Cardiac fibroblast (primary cell): ENCODE measurements at places on chromosomes 6 and 20.

DNA sequence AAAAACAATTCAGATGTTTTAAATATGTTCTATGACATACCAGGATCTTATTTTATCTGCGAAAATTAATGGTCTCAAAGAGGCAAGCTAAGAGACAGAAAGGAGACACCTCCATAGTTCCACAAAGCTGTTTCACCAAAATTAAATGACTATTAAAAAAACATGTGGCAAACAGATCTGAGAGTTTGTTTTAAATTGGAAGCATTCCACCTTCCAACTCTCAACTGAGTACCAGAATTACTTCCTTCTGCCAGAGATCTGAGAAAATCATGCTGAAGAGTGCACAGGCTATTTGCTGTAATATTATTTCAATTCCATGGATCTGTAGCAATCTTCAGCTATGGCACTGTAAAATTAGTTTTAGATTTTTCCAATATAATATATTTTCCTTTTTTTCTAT lies 669.5 kb upstream of the MARCKS start:
- no peak for DNase-seq

DNA sequence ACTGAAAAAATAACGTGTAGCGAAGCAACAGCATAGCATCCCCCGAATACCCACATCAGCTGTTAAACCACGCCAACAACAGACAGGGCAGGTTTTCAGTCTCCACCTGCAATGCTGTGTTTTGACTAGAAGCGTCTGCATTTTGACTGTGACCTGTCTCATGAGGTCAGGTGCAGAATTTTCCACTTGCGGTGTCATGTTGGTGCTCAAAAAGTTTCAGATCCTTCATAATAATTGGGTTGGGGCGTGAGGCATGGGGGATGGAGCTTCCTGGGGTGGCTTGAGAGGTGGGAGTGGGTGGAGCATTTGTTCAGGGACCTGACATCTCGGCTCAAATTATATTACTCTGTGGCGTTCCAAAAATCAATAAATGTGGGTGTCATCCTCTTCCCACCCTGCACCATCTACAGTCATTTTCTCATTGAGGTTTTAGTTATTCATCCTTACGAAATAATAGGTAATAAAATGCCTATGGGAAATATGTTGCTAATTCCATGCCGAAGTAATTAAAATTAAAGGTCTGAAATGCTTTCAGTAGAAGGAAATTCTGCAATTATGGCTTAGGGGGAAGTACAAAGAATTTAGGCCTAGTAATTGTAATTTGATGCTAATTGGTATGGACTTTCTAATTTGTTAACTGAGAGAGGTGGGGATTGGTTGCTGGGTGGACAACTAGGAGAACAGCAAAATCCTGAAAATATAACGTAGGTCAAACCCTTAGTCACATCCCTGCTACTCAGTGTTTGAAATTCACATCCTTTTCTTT lies 81.0 kb downstream of the TIAM2 start:
- DNase-seq, result no peak

GRCh38 chr20:41748756-41749582 lies 130.8 kb upstream of the CHD6 start:
- no peak for DNase-seq

- DNase-seq, result no peak
These were observed 35.0 kb downstream of the NKAIN2 start for GRCh38 chr6:123838505-123839234.

DNA sequence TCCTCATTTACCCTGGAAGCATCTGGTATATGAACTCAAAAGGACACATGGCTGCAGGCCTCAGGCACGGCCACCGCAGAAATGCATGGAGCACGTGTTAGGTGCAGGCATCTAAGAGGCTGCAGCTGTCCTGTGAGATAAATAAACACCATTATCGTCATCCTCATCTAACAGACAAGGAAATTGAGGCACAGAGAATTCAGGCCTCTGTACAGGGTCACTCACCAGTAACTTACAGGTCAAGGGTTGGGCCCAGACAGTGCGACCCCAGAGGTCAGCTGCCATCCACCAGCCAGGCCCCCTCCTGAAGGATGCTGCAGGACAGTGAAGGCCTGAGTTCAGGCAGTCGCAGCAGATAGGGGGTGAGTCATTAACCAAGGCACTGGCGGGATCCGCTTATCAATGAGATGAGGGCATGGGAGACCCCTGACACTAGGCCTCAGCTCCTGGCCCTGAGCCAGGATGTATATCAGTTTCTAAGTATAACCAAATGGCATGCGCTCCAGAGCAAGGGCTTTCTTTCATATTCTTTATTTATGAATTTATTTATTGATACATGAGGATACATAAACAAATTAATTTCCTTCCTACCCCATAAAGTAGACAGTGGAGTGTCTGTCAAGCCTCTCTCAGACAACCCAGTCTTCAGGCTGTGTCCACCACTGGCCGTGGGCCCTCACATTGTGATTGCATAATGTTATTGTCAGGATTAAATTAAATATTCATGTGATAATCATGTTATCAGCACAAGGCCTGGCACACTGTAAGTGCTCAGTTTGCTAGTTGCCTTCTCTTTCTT lies 316.9 kb downstream of the QKI start:
- no peak for DNase-seq

GRCh38 chr6:166307082-166308032 lies 835 bp downstream of the PRR18 start:
- no peak for DNase-seq

DNA sequence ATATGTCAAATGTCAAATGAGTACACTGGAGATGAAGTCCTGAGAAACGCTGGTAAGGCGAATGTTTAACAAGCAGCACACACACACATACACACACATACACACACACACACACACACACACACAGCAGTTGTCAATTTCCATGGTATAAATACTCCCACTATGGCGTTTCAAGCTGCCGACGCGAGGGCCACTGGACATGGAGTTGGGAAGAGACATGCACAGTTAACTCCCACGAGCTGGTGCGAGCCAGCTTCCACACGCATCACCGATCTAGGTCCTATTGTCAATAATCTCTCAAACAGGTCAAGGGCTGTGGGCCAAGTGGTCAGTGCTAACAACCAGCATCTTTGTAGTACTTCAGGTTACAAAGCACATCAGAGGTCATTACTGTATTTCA lies 58.9 kb downstream of the TRERF1 start:
- no peak for DNase-seq

DNA sequence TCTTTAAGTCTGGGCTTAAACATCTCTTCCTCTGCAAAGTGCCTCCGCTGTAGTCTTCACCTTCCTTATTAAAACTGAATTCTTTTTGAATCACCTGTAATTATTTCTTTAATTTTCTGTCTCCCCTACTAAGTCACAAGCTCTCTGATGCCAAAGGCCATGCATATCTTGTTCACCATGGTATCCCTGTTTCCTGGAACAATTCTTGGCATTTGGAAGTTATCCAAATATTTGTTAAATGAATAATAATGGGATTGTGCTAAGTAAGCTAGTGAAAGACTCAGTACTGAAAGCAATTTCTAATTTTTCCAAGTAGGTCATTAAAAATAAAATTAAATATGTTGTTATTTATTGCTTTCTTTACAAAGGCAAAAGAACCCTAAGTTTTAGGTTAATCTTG lies 12.2 kb downstream of the SNAP91 start:
- DNase-seq, result no peak

DNA sequence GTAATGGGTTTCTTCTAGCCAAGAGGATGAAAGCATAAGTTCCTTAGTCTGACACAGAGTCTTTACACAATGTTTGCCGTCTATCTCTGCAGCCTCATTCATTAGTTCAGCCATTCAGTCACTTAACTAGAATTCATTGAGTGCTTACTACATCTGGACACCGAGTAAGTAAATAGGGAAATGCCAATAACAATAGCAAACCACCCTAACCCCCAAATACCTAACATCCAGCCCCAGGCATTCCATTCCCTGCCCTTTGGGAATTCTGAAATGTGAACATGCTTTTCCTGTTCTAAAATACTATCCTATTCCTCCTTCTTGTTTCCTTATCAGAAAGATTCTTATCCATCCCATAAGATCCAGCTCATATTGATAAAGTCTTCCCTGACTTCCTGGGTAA lies 277.6 kb upstream of the RNF217 start:
- no peak for DNase-seq

- no peak for DNase-seq
These were observed 365.3 kb downstream of the QKI start for GRCh38 chr6:163779727-163780284.

GRCh38 chr6:169654598-169655391 lies 47.0 kb downstream of the WDR27 start:
- peak; percentile 59 for DNase-seq

DNA sequence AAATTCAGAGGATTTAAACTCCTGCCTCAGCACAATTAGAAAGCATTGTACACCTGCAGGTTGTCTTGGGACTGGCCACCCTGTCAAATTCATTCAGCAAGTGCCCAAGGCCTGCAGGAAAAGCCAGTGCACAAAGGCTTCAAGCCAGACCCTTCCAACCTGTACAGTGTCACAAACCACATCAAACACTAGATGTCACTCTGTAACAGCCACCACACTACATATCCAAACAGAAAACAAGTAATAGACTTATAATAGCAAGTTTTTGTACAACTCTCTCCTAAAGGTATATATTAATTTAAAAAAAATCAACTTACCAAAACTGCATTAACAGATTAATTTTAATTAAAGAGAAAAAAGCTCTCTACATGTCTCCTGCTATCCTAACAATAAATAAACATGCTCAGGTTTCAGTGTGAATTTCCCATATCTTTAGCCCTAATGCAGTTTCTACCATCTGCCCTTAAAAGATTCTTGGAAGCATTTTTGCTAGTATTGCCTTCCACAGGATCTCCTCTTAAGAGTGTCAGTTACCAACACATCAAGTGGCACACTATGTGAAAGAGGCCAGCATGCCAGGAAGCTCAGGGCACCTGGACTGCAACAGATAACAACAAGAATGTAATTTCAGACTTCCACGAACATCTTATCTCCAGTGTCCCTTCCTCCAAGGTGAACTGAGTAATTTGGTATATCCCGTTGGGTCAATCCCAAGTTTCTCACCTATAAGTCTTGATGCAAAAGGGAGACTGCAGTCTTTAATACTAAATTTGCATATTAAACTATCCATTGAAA lies 47.5 kb downstream of the RALGAPA2 start:
- DNase-seq, result peak; percentile 55
